ENCODE measurements at places on chromosomes 13 and 19.

GRCh38 chr13:99977912-99978798 is 3.4 kb upstream of the ZIC2 start:
- no peak for DNase-seq

GRCh38 chr19:14795078-14795721 is 16.8 kb upstream of the ADGRE2 start:
- DNase-seq = no peak

DNA sequence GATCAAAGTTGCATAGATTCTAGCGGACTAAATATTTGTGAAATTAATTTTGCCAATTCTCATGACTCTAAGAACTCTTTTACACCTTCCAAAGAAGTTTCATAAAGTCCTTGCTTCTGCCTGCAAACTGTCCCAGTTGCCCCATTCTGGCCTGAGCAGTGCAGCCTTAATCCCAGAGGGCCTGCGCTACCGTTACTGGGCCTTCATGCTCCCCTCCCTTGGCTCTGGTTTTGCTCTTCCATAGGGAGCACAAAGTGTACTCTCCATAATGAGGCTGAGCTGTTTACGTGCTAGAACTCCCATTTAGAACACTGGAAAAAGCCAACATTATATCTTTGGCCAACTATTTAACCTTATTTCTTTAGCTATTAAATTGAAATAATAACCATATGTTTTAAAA is 2.1 kb downstream of the MTIF3 start:
- no peak for DNase-seq

DNA sequence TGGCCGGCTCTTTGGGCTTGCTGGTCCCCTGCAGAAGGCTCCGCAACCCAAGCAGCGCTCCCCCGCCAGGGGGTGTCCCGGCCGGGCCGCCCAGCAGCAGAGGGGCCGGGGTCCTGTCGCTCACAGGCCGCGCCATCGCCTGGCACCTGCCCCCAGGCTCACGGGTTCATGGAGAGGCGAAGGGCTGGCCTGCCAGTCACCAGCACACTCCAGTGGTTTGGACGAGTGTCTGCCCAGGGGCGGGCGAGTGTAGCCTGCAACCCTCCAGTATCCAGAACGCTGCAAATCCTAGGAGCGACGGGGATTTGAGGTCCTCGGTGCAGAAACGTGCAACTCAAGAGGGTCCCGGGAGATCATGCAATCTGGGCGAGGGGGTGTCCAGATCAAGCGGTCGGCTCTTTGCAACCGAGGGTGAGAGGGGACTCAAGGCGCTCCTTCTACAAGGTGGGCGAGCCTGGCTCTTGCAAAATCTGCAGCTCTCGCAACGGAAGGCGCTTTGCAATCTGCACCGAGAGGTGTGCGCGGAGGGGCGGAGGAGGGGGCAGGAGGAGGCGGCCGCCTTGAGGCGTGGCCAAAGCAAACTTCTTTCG is at the start of gene DBP:
Gene DBP, minus strand, starts transcription at position 521 of the 590 bp plus-strand sequence. Its CDS starts 385 bp downstream, at position 136.
- no peak for DNase-seq

DNA sequence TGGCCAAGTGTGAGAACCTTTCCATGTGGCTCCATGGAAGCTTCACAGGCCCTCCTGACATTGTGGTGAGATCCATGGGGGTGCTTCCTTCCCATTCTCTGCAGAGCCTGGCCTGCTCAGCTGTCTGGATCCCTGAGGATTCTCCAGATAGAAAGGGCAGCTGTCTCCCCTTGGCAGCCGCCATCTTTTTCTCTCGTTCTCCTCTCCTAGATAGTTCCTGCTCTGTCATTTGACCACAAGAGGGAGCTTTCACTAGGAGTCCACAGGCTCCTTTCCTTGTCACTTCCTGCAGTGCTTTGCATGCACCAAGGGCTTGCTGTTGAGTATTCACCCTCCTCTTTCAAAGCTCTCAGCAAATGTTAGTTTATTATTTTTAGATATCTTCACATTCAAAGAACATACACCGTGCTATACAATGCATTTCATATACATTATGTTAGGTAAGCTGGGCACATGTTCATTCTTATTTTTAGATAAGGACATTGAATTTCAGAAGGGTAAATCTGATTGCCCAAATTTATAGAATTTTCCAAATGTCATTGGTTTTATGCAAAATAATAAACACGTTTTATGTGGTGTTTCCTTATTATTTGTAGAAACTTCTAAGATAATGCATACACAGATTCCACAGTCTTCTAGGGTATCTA is 133.2 kb downstream of the FRY start:
- peak; percentile 46 for DNase-seq

- DNase-seq = no peak
These were observed 102.7 kb downstream of the SIPA1L3 start for GRCh38 chr19:38009650-38010242.

DNA sequence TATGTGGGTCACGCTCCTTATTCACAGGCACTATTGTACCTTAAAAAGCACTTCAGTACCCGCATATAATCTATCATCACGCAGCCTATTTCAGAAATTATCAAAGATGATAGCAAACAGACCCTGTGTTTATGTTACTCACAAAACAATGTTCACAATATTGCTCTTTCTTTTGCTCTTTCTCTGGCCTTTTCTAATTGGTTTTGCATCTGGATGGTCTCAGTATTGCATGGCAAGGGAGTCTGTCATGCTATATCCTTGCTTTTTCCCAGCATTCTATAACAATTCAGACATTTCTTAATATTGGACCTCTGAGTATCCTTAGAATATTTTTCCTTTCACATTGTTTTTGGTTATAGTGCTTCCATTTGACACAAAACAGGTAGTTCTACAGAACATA is 541.8 kb upstream of the KLF12 start:
- no peak for DNase-seq

DNA sequence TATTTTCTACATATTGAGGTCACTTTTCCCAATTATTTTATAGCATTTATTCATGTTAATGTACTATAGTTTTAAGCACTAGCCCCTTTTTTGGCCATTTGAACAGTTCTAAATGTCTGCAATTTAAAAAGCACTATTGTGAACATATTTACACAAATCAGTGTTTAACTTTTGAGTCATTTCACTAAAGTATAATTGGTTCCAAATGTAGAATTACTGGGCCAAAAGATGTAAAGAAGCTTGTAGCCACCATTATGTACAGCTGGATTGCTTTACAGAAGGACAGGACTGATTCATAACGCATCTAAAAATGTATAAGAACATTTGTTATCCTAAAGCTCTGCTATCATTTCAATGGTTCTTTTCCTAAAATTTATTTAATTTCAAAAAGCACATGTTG is 16.6 kb upstream of the ATP12A start:
- no peak for DNase-seq

DNA sequence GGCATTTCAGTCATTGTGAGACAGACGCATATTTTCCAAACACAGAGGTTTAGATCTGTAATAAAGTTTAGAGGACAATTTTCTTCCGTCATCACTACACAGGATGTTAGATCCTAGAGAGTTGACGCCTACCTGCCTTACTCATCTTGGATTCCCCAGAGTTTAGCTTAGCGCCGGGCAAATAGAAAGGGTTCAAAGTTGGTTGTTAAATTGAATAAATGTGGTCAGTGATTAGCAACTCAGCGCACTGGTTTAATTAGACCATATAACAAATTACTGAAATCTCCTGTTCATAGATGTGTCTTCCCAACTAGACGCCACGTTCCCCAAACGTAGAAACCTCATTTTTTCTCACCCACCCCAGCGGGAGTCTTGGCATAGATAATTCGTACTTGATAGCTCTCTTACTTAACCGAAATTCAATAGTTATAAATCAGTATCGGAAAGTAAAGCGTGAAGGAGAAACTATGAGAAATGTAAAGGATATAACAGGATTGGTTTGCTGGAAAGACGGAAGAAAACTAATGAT is 726 bp upstream of the UFM1 start:
- no peak for DNase-seq

DNA sequence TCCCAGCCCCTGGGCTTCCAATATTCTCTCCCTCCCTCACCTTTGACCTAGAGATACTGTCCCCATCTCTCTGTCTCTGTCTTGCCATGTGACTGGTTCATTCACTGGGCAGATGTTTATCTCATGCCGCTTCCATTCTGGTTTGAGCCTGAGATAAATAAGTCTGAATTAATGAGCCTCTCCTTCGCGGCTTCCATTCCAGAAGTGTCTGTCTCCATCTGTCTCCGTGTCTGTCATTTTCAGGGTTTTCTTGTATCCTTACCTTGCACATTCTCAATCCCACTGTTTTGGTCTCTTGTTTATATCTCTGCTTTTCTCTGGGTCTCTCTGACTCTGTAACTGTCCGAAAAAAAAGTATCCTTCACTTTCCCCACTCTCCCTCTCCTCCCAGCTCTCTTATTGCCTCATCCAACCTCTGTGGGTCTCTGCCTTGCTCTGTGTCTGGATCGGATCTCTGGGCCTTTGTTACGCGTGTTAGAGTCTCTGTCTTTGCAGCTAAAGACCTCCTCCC is 4.3 kb downstream of the SPHK2 start:
- DNase-seq = no peak

GRCh38 chr19:38057959-38058690 is 151.1 kb downstream of the SIPA1L3 start:
- peak; percentile 81 for DNase-seq

DNA sequence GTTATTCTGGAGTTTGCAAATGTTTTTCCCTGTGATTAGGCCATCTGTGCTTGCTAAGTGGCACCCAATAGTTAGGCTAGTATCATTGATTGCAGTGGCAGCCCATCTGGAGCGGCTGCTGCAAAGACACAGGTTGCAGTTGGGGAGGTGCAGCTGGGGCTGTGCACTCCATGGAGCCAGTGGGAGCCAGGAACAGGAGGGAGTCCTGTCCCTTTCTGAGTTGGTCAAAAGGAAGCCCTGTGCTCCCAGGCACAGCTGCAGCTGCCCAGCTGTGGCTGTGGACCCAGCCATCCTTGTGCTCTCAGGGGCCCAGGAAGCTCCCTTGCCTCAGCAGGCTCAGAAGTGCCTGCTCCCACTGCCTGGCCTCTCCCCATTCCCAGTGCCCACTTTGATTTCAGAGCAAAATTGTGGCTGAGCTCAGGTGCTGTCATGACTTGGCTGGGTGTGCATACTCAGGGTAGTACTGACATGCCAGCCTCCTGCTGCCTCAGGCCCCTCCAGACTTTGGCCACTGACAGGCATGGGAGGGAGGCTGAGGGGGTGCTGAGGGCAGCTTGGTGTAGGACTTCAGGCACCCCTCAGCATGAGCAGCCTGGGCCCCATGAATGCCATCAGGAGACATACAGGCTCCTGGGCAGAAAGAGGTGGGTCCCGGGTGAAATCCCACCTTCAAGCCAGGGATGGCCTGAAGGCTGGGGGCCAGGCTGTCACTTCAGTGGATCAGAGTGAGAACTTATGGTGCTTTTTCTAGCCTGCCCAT is 270.6 kb downstream of the PCDH20 start:
- DNase-seq = no peak

DNA sequence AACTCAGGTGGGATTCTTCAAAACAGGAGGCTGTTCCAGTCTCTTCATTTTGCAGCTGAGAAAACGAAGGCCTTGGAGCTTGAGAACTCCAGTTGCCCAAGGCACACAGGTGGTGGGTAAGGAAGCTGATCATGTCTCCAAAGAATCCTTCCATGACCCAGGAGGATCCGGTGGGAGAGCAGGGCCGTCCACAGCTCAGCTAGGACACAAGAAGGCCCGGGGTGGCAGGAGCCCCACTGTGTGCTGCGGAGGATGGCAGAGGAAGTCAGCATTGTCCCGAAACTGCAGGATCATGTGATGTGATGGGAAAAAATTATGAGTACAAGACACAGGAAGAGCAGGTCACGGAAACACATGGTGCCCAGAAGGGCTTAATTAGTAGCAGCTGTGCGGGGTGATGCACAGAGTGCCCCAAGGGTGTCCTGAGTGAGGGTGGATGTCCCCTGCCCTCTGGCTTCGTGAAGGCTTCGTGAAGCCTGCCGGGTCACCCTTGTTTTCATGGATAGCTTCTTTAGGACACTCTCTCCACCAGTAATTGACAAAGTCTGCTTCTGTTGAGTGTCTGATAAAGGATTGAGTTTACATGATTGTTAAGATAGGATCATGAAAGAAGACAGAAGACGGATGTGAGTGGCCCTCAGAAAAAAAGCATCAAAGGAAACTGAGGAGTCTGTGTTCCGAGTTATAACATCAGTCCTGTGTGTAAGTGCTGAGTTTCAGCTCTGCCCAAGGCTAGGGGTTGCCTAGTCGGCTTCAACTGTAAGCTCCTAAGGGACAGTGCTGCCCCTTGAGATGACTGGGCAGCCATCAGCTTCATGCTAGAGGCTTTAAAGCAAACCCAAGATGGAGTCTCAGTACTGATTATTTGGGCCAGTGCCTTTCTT is 33.8 kb upstream of the SACS start:
- no peak for DNase-seq

DNA sequence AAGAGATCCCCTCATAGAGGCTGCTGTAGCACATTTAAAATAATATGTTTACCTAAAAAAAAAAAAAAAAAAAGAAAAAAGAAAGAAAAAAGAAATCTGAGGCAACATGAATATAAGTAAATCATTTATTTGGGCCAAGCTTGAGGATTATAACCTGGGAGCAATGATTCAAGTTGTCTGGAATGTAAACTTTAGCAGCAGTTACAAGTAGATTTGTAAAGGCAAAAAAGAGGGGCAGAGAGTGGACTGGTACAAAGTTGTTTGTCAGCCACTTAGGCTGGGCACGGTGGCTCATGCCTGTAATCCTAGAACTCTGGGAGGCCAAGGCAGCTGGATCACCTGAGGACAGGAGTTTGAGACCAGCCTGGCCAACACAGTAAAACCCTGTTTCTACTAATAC is 11.3 kb downstream of the ZNF43 start:
- no peak for DNase-seq

DNA sequence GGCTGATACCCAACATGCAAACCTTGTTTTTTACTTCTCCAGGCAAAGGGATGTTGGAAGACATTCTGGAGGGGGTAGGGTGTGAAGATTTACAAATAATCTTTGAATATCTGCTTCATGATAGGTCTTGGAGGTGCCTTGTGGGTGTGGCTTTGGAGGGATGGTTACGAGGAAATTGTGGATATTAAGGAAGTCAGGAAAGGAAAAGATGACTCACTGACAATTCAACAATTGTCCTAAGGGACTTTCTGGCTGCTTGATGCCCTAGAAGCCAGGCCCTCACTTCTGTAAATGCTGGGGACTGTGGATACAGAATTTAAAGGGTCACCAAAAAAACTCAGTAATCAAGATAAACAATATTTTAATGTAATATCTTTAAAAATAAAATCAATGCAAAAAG is 37.4 kb upstream of the ZNF527 start:
- DNase-seq = no peak

DNA sequence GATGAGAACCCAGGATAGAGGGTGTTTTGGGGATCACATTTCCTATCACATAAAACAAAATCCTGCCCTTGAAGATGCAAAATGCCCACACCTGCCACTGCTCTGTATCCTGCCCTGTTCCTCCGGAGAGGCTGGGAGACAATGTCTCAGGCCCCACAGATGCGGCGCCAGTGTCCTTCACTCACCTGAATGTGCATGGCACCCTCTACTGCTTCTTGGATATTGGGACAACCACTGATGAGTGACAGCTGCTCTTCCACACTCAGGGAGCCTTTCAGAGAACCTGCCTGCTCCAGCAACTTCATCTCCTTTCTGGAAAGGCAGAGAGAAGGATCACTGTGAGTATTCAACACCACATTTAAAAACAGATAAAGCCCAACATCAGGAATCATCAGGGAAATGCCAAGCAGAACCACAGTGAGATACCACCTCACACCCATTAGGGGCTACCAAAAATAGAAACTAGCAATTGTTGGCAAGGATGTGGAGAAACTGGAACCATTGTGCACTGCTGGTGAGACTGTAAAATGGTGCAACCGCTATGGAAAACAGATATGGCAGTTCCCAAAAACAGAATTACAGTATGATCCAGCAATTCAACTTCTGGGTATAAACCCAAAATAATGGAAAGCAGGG is 36.4 kb downstream of the CRYL1 start:
- no peak for DNase-seq
